ENCODE measurements at places on chromosomes 6 and 20.

DNA sequence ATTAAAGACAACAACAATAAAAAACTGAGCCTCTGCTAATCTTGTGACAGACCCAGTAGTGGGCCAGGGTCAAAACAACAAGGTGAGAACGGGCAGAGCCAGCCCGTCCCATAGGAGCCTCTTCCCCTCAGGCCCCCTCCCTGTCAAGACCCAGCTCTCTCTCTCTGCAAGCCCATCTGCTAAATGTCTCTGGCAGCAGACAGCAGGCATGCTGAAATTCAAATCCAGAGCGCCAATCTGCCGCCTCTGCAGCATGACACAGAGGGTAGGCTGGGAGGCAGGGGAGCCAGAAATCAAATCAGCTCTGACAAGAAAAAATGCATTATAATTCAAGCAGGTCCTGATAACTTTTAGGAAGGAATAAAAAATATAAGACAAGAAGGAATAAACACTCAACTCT, 26.3 kb downstream of the METTL24 start:
- no peak for DNase-seq

DNA sequence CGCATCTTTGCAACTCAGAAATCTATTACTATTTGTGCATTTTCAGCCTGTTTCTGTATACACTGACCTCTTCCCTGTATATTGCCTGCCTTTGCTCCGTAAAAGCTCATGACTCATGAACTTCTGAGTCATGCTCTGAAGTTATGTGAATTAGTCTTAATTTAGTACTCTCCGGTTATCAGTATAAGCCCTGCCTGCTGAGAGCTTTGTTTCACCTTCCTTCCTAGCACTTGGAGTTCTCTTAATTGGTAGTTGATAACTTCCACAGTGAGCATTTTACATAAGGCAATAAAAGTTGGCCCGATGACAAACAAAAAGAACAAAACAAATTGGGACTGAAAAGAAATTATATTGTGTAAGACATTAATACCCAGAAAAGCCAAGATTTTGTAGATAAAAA, 231.4 kb downstream of the GJA1 start:
- no peak for DNase-seq

GRCh38 chr6:23448281-23448680, 677.7 kb upstream of the NRSN1 start:
- DNase-seq = no peak

- no peak for DNase-seq
Observed at GRCh38 chr20:59027741-59028320, 4.3 kb downstream of the ATP5F1E start.

- no peak for DNase-seq
Observed at GRCh38 chr6:65719101-65719500, 12.1 kb upstream of the EYS start.

- DNase-seq = no peak
Observed at GRCh38 chr20:48129345-48129942, 344.2 kb upstream of the SULF2 start.

DNA sequence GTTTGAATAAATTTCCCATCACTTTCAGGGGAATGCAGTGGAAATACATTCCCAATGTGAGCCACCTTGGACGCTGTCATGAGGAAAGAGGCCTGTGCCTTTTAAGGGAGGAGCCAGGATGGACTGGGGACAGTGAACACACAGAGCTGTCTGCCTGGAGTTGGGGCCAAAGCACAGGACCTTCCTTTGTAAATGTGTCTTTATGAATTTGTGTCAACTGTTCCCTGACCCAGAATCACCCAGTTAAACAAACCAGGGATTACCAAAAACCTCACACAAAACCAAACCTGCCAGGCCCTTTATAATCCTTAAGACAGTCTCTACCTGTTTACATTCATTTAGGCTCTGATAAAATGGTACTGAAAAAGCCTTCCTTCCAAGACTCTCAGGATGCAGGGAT, 513.7 kb downstream of the MAFB start:
- DNase-seq = no peak

DNA sequence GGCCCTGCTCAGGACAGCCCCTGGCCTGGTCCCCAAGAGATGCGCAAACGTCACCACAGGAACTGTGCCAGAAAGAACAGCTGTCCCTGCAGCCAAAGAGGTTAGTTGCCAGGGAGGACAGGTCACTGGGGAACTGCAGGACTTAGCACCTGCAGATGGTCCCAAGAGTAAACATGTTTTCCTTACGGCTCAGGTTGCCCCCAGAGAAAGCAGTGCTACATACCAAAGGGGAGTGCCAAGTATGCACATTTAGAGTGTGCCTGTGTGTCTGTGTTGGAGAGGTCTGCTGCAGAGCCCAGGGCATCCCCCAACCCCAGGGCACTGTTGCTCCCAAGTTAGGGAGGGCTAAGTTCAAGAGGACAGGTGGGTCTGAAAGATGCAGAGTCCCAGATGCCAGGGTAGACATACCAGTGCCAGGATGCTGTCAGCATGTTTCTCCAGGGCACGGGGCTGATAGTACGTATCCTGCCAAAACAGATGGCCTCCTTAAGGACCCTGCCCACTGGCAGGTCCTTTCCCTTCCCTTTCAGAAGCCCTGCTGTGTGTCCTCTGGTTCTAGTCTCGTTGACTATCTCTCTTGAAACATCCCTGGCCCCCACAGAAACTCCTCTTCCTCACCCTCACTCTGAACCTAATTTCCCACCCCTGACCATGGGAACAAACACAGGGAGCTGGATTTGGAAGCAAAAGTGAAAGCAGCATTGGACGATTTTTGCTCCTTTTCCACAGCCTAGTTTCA, 1.3 kb downstream of the ABHD16A start:
- DNase-seq = no peak

DNA sequence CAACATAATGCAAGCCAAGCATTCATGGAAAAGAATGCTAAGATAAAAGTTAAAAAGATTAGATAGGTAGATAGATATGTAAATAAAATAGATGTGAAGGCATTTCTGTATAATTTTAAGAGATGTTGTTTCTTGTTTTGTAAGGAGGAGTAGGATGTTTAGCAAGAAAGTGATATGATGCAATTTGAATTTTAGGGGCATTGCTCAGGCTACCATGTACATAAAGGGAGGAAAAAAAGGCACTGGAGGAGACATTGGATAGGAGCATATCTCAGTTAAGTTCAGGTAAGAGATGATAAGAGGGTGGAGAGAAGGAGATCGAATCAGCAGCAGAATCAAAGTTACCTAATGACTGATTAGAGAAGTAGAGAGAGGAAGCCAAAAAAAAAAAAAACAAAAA, 194.7 kb downstream of the TENT5A start:
- no peak for DNase-seq

DNA sequence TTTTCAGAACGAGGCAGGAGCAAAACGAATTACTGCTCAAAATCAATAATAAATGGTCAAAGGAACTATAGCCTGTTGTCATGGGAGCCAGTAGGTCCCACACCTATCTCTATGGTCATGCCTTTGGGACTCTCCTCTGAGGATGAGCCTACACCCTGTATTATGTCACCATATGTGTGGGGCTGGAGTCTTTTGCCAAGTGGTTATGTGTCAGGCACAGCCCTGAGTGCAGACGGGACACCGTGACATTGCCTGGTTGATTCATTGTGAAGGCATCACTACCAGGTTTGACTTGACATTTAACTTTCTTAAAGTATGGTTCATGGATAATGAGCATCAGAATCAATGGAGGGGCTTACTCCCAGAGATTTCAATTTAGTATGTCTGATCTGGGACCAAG, 23.6 kb downstream of the BMP6 start:
- DNase-seq = no peak

DNA sequence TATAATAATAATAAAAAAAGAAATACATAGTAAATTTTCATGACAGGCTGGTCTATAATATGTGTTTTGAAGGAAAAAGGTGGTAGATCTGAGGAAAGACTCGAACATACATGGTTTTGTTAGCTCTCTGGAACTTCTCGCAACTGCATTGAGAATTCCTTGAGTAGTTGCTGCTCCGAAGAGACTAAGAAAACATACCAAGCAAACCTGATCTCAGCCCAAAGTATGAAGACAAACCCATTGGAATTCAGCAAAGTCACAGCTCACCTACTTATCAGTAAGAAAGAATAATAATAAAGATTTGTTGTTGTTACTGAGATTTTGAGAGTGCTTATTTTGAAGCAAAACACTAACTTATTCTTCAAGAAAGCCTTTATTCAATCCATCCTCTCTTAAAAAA, 1107.1 kb upstream of the EYS start:
- no peak for DNase-seq

DNA sequence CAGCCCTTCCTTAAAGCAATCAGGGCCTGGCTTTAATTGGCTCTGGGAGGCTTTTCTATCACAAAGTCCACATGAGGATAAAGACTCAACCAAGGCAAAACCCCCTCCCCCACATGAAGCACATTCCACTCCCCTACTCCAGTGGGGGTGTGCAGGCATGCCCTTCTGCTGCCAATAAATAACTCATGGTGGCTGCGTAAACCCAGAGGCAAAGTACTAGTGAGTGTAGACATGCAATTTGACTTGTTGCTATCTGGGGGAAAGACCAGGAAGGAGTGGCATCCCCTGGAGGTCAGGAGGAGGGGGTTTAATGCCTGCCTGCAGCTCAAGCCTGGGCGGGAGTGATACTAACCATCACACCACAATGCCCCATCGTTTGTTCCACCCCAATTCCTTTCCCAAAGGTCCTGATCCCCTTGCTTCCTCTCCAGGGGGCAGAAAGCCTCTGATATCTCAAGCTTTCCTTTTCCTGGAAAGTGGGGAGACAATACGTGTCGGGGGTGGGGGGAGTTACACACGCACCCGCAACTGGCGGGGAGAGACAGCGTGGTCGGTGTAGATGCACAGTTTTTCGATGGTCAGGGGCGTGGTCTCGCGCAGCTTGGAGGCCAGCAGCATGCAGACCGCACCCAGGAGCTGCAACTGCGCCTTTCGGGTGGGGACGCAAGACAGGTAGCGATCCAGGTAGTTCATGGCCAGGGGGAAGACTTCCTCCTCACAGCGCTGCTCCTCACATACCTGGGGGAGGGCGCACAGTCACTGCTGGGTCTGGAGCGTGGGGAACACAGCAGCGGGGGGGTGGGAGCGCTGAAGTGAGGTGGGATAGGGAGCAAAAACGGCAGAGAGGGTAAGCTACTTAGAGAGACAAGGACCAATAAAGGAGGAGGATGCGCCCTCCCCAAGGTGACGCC, 1.5 kb downstream of the CCND3 start:
- DNase-seq = peak; percentile 61

- DNase-seq = no peak
Observed at GRCh38 chr6:14610141-14610540, 492.6 kb downstream of the CD83 start.

DNA sequence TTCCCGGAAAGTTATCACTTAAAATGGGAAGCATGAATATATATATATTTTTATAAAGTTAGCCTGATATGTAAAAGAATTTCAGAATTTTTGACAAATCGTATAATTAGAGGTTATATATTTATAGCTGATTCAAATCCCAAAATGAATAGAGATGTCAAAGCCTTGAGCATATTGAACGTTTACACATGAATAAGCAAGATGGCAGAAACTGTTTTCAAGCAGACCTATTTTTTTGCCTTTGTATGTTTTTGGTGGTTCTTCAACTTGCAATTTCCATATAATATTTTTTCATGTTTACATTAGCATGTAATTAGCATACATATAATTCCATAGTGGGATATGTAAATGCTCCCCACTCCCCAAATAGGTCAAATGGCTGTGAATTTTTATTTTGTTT, 189.9 kb downstream of the PRL start:
- no peak for DNase-seq

GRCh38 chr20:31718952-31719643, 3.6 kb downstream of the BCL2L1 start:
- peak; percentile 15 for DNase-seq

DNA sequence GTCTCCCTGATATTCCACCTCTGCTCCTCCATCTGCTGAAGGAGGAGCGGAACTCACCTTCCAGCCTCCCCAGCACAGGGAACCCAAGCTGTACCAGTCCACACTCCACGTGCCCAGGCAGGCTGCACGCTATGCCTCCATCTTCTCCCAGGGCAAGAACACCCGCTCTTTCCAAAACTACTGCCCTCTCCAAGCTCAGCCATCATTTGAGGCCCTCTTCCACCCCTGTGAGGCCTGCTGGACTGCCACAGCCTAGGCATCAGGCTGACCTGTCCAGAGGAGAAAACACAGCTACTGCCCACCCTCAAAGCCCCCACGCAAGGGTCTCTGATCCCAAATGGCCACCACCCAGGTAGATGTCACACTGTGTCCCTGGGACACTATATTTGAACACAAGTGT, 99.9 kb downstream of the PRND start:
- no peak for DNase-seq

GRCh38 chr20:61951695-61952533, 113.8 kb downstream of the TAF4 start:
- DNase-seq = peak; percentile 51

- DNase-seq = no peak
Observed at GRCh38 chr6:54286141-54286540, 22.1 kb upstream of the TINAG start.

- DNase-seq = no peak
Observed at GRCh38 chr6:112929641-112930040, 582.5 kb downstream of the RFPL4B start.

DNA sequence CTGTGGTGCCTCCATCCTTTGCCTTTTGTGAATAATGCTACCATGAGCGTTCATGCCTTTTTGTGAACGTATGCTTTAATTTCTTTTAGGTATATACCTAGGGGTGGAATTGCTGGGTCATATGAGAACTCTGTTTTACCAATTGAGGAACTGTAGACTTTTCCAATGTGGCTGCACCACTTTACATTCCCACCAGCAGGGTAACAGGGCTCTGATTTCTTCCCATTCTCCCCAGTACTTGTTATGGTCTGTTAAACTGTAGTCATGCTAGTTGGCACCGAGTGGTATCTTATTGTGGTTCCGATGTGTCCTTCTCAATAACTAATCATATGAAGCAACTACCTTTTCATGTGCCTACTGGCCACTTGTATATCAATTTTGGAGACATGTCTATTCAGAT, 312.1 kb downstream of the GMDS start:
- no peak for DNase-seq

DNA sequence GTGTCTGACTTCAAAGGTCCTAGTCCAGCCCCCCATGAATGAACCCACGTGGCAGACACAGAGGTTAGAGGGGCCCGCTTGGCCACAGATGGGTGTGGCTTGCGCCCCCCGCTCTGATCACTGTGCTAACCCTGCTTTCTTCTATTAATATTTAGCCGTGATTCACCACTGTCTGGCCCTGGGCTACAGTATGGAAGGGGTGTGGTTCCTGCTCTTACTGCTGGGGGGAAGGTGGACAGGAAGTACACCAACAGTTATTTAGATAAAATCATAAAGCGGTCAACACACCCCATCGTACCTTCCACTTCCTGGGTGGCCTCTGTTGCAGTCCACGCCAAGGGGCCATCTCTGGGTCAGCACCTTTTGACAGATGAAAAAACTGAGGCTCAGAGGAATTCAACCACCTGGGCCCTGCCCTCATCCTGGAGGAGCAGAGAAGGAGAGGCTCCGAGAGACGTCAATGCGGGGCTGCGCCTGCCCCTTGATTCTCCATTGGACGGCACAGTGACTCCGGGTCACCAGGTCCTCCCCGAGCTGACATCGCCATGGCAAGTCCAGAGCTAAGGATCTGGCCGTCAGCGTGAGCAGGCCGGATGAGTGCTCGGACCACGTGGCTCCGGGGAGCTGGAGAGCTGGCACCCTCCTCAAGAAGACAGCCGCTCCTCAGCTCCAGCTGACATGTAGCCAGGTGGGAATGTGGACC, 206.3 kb downstream of the PREX1 start:
- DNase-seq = no peak

- DNase-seq = peak; percentile 42
Observed at GRCh38 chr6:170085475-170086401, 205.1 kb downstream of the DLL1 start.

GRCh38 chr6:139446138-139446715, 71.8 kb upstream of the CITED2 start:
- no peak for DNase-seq

- no peak for DNase-seq
Observed at GRCh38 chr20:2690213-2690612, 2.4 kb upstream of the EBF4 start.

All from sciatic nerve (tissue), 2 donors.